ENCODE measurements at places on chromosomes 16 and 17.

DNA sequence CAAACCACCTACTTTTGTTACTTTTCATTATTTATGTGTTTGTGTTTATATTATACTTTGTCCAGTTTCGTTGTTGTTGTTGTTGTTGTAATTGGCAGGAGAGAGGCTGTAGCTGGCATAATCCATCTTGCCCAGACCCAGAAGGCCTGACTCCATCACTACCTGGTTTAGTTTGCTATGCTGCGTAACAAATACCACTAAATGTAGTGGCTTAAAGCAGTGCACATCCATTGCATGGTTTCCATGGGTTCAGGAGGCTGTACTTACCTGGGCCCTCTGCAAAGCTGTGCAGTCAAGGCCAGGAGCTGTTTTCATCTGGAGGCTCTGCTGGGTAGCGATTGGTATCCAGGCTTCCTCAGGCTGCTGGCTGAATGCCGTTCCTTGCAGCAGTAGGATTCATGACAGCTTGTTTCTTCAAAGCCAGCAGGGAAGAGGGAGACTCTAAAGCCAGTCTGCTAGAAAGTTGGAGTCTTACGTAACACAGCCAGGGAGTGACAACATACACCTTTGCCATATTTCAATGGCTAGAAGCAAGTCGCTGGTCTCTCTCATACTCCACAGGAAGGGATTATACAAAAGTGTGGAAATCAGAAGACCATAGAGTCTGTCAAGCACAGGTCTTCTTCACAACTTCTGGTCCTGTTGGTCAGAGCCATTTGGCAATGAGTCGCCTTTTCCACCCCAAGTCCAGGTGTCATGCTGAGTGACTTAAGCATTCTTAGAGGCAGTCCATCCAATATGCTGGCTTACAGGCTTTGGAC lies 41.1 kb downstream of the TNRC6C start:
- no peak for DNase-seq

- DNase-seq, result no peak
These were observed 18.0 kb upstream of the GSG1L start for GRCh38 chr16:28081391-28081968.

GRCh38 chr17:28216052-28216451 lies 102.9 kb upstream of the TMEM97 start:
- no peak for DNase-seq

GRCh38 chr16:78763821-78764440 lies 664.5 kb downstream of the WWOX start:
- DNase-seq, result no peak

GRCh38 chr16:29312835-29313558 lies 93.5 kb downstream of the NPIPB11 start:
- DNase-seq, result no peak

DNA sequence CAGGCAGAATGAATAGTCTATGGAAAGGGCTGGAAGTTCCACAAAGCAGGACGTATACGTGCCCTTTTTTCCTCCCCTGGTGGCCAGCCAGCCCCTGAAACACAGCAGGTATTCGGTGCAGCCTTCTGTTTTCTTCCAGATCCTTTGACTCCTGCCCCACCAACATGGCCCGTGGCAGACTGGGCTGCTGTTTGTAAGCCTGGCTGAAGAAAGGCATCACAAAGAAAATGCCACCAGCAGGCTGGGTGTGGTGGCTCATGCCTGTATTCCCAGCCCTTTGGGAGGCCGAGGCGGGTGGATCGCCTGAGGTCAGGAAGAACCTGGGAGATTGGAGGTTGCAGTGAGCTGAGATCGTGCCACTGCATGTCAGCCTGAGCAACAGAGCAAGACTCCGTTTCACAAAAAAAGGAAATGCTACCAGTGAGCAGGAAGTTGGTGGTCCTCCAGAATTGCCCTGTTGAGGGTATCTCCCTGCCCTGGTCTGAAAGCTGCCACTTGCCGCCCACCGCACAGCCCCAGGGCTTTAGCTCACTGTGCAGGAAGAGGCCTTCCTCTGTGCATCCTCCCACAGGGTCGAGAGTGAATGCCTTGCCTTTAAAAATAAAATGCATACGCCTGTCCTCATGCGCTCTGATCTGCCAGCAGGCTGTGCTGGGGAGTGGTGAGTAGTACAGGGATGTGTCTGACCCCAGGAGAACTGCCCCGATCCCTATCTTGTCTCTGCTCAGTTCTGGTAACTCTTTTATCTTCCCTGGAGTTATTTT lies 587.7 kb downstream of the MAF start:
- peak; percentile 5 for DNase-seq

Measured in kidney capillary endothelial cell (primary cell).